ENCODE measurements at places on chromosomes 5 and 9. TPM values are rescaled to one million over a fixed set of nuclear protein-coding genes. Genes with fewer than 3 reads are reported as not detected.

DNA sequence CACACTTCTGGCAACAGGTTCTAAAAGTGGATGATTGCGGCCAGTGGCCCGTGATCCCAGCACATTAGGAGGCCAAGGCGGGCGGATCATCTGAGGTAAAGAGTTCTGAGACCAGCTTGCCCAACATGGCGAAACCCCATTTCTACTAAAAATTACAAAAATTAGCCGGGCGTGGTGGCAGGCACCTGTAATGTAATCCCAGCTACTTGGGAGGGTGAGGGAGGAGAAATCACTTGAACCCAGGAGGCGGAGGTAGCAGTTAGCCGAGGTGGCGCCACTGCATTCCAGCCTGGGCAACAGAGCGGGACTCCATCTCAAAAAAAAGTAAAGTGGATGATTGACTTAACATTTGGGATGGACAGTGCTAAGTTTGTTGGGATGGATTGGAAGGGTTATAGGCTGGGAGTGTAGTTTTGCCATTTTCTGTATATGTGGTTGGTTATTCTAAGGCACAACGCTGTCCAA, 3.4 kb downstream of the MATR3 start:
- peaks cover 23% of the 10 kb centered on the region for H3K4me1 ChIP-seq
- DNase-seq = no peak
- no peaks in the 10 kb centered on the region for H3K27me3 ChIP-seq
- no peak overlapping the region for H3K4me3 ChIP-seq

The CDC20B gene
- 0.24 TPM for total RNA-seq

The MEIKIN gene
- not detected for total RNA-seq

DNA sequence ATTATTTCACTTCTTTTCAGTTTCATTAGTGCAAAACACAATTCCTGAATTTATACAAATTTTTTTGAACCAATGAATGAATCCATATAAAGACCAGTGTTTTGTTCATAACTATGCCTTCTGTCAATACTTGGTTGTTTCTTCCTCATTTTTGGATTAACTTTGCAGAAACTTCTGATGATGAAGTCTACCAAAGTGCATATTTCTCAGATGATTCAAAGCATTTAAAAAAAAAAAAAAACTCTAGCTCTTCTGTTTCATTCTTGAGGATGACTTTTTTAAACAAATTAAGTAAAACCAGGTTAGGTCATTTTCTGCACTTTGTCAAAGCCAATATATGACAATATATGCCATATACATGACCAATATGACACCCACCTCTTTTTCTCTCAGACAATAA, 92.6 kb downstream of the CHSY3 start:
- DNase-seq = no peak
- no peaks in the 10 kb centered on the region for H3K36me3 ChIP-seq
- no peak overlapping the region for H3K4me3 ChIP-seq
- H3K27me3 ChIP-seq = no peaks in the 10 kb centered on the region
- H3K4me1 ChIP-seq = no peaks in the 10 kb centered on the region
- no peak overlapping the region for H3K27ac ChIP-seq

DNA sequence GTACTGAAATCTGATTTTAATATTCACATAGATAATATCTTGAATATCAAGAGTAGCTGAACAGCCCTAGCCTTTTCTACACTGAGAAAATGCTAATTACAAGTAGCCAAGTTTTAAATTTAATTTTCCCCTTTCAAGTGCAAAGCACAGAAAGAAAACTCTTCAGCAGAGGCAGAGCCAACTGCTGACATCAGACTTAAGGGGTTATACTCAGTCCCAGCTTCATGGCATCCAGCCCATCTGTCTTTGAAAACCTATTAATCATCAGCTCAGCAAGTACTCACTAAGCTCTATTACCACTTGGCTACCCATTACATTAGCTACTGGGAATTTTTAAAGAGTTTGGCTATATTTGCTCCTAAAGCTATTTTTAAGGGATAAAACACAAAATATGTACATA, 220.5 kb downstream of the SLC12A2 start:
- no peaks in the 10 kb centered on the region for H3K36me3 ChIP-seq
- no peak overlapping the region for H3K4me3 ChIP-seq
- H3K4me1 ChIP-seq = no peaks in the 10 kb centered on the region
- no peak overlapping the region for H3K27ac ChIP-seq
- no peaks in the 10 kb centered on the region for H3K27me3 ChIP-seq
- no peak for DNase-seq

GRCh38 chr9:96604004-96604319, 15.7 kb downstream of the CDC14B start:
- no peak overlapping the region for H3K4me3 ChIP-seq
- DNase-seq = no peak
- H3K27ac ChIP-seq = no peak overlapping the region
- H3K27me3 ChIP-seq = no peaks in the 10 kb centered on the region

DNA sequence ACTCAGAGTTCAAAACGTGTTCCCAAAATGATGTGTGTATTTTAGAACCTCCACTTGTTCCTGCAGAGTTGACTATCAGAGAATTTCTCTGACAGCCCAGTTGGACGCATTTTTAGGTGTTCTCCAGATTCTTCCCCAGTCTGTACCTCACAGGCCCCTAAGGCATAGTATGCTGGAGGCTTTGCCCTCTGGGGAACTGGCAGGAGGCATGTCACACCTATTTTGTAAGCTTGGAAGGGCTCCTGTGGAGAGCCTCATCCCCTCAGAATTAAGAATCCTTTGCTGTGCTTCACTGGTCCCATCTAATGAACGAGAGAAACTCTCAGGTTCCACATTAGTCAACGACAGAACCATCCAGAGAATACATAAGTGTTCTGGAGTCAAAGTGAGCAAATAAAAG, 144.1 kb upstream of the SLC30A5 start:
- H3K4me1 ChIP-seq = peaks cover 9% of the 10 kb centered on the region
- no peaks in the 10 kb centered on the region for H3K27me3 ChIP-seq
- no peak for DNase-seq
- no peaks in the 10 kb centered on the region for H3K36me3 ChIP-seq
- no peak overlapping the region for H3K4me3 ChIP-seq
- no peak overlapping the region for H3K27ac ChIP-seq

DNA sequence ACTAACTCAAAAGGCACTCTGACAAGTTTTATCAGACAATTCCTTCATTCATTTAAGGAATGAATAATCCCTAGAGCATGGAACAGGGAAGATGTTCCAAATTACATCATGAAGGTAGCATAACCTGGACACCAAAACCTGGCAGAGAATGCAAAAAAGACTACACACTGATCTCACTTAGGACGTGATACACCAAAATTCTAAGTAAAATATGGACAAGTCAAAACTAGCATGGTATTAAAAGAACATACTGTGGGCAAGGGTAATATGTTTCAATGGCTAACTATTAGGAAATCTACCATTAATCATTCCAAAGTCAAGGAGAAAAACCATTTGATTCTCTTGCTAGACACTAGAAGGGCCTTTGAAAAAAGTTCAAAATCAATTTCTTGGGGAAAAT, 176.5 kb downstream of the HSPA4 start:
- no peaks in the 10 kb centered on the region for H3K4me1 ChIP-seq
- no peaks in the 10 kb centered on the region for H3K36me3 ChIP-seq
- no peak overlapping the region for H3K27ac ChIP-seq
- DNase-seq = no peak

DNA sequence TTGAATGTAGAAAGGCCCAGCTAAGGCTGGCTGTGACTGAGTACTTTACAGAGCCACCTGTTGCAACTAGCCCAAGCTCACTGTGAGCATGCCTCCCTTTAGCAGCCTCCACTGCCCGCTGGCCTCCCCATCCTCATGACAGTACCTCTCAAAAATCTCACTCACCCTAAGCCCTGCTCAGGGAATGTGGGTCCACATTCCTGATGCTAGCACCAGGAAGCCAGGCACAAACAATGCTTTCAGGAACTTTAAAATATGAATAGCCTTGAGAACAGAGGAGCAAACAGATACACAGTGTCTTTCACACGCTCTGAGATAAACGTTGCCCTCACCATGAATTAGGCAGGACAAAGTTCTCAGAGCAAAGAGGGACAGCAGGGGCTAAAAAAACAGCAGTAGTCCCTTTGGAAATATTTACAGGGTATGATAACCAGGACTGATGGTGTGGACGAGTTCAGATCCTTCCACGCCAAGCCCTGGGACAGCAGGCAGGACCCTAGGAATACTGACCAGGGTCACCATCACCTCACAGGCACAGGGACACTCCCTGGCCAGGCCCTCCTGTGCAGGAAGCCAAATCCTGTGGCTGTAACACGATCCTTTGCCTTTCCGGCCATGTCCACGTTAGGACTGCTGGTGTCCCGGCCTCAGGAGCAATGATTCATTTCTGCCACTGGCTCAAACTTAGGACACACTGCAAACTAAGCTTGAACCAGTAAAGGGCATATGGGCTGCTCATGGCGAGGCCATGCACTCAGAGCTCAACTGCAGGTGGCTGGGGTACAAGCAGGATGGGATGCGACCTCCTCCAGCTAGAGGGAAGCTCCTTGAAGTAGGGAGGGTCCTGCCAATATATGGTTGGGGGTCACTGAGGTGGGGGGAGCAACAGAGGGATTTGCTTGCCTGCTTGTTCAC, 9.6 kb downstream of the ACSL6 start:
- no peak overlapping the region for H3K4me3 ChIP-seq
- no peaks in the 10 kb centered on the region for H3K4me1 ChIP-seq
- no peaks in the 10 kb centered on the region for H3K36me3 ChIP-seq
- H3K27ac ChIP-seq = no peak overlapping the region
- no peaks in the 10 kb centered on the region for H3K27me3 ChIP-seq

DNA sequence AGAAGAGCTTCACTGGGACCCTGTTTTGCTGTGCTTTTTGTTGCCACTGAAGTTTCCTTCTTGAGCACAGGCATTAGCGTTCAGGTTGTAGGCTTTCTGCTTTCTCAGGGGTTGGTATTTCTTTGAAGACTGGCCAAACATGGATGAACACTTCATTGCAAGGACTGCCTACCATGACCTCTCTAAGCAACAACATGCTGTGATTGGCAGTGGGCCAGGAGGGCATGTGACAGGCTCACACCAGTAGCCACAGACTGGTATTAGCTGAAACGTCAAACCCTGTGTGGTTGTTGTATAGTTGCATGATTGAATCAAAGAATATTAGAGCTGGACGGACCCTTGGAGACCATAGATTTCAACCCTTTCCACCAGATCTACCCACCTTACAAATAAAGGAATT, 20.0 kb upstream of the MLANA start:
- no peaks in the 10 kb centered on the region for H3K36me3 ChIP-seq
- no peak overlapping the region for H3K27ac ChIP-seq
- no peak overlapping the region for H3K4me3 ChIP-seq
- DNase-seq = no peak
- H3K4me1 ChIP-seq = no peaks in the 10 kb centered on the region
- H3K27me3 ChIP-seq = no peaks in the 10 kb centered on the region

DNA sequence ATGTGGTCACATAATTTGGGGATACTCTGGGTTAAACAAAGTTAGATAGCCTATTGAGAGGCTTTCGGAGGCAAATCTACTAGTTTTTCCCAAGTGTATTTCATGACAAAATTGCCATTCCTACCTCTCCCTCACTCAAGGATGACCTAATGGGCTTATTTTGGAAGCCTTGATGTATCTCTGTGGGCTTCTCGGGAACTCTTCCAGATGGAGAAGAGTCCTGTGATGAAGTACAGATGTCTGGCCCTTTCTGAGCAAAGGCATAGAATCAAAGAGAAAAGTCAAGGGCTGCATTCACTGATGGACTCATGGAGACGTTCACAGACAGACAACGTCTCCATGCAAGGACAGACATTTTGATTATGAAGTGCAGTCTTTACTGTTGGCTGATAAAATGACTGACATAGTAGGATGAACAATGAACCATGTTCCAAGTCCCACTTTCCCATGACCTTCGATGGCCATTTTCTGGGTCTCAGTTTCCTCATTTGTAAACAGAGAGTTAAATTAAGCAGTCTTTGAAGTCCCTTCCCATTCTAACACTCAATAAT, 347.2 kb upstream of the CD180 start:
- H3K27me3 ChIP-seq = no peaks in the 10 kb centered on the region
- H3K4me3 ChIP-seq = no peak overlapping the region
- DNase-seq = no peak
- H3K4me1 ChIP-seq = no peaks in the 10 kb centered on the region

All from ovary (tissue), 10 donors.